ENCODE measurements at places on chromosomes 1 and 21. TPM values are rescaled to one million over a fixed set of nuclear protein-coding genes. Genes with fewer than 3 reads are reported as not detected.

The CD101 gene
- 0.14 TPM for polyA plus RNA-seq

GRCh38 chr1:84506729-84507453 lies 510 bp upstream of the GNG5 start:
- DNase-seq = no peak

GRCh38 chr1:24903011-24903461 lies 27.0 kb downstream of the RUNX3 start:
- no peak for DNase-seq

The CLCA1 gene
- not detected for polyA plus RNA-seq

GRCh38 chr1:81449786-81450185 lies 350.9 kb upstream of the ADGRL2 start:
- no peak for DNase-seq

The PCAT6 gene
- polyA plus RNA-seq = 0.83 TPM

GRCh38 chr1:5729636-5730145 lies 262.5 kb downstream of the NPHP4 start:
- DNase-seq = no peak

DNA sequence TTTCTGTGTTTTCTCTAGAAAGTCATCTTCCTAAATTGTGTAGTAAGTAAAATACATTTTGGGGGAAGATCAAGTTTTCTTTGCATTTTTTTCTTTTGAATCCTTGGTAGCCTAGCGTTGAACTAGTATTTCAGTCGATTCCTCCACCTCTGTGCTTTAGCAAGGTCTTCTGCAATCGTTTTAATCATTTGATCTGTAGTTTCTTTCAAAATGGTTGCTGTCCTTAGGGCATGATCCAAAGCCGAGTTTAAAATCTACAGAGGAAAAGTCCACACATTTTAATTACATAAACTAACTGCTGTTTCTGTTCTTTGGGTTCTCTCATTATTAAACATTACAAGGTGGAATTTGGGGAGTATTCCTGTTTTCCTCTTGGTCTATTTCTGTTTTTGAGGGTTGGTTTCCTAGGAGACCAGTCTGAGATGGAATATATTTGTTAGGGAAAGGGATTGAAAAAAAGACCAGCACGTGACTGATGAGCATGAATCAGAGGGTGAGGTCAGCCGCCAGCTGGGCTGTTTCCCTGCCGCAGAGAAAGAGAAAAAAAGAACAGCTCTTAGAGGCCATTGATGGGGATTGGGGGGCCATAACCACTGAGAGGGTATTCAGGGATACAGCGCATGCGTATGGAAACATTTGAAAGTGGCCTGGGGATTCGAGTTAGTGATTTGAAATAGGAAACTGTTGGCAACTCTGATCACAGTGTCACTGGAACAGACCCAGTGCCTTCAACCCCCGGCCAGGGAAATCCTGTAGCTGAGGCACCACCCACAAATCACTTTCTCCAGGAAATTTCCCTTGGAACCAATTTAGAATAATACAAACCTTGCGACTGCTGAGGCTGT lies 40.6 kb downstream of the AKNAD1 start:
- no peak for DNase-seq

The GUCA2B gene
- not detected for polyA plus RNA-seq

- DNase-seq = no peak
Measured at GRCh38 chr1:98328855-98329254, 332.7 kb upstream of the SNX7 start.

GRCh38 chr1:117534995-117535467 lies 70.8 kb upstream of the TENT5C start:
- peak; percentile 65 for DNase-seq

The AGTRAP gene
- polyA plus RNA-seq = 46.1 TPM
